NCI-H1417 treated with DMSO at 0.1 percent for 48 hours (cell line): ENCODE measurements at places on chromosomes 3 and 15.

- DNase-seq: no peak
Measured at GRCh38 chr3:149366941-149367840, 10.3 kb downstream of the TM4SF1 start.

- no peak for DNase-seq
Measured at GRCh38 chr3:179068779-179069530, 2.7 kb downstream of the ZMAT3 start.

DNA sequence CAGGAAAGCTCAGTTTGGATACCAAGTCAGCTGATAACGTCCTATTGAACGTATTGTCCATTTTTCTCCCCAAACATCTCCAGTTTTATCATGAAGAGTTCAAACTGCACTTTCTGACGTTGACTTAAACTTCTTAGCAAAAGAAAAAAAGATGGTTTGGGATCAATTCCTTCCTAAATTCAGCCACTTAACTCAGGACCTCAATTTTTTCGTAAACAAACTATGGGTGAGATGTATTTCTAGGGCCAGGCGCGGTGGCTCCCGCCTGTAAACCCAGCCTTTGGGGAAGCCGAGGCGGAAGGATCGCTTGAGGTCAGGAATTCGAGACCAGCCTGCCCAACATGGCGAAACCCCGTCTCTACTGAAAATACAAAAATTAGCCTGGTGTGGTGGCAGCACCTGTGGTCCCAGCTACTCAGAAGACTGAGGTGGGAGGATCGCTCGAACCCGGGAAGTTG, 464 bp upstream of the MRPS25 start:
- DNase-seq: no peak

- DNase-seq: no peak
Measured at GRCh38 chr3:24965706-24966385, 462.2 kb upstream of the RARB start.

DNA sequence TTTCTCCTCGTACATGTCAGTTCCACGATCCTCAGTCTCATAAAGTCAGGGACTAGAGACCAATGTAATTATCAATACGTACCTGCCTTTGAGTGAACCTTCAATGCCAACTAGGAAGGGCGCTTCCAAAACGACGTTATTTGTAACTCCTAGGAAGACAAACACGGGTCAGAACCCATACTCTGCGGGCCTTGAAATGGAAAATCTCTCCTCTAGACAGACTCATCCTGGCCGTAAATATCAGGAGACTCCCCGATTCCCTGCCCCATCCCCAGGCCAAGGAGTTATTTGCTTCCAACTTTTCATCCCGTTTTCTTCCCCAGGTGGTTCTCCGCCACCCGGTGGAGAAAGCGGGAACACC, 578 bp downstream of the OIP5 start:
- no peak for DNase-seq

GRCh38 chr3:97896129-97896528, 74.3 kb downstream of the CRYBG3 start:
- no peak for DNase-seq

GRCh38 chr3:192033246-192033645, 572.3 kb downstream of the PYDC2 start:
- no peak for DNase-seq

GRCh38 chr3:16113704-16114103, 60.8 kb upstream of the GALNT15 start:
- DNase-seq: no peak

DNA sequence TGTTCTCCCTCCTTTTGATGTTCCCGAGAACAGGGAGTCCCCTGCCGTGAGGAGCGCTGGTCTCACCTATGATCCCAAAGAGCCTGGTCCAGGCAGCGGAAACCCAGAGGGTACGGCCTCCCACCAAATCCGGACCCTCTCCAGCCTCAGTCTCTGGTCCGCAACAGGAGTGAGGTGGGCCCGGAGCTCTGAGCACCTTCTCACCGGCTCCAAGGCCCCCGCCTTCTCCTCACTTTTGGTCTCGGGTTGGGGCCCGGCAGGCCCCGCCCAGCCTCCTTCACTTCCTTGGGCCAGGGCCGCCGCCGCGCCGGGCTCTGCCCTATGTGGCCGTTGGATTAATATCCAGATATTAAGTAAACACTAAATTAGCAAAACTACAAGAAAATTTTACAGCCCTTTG, 5.7 kb upstream of the SKOR1 start:
- no peak for DNase-seq

DNA sequence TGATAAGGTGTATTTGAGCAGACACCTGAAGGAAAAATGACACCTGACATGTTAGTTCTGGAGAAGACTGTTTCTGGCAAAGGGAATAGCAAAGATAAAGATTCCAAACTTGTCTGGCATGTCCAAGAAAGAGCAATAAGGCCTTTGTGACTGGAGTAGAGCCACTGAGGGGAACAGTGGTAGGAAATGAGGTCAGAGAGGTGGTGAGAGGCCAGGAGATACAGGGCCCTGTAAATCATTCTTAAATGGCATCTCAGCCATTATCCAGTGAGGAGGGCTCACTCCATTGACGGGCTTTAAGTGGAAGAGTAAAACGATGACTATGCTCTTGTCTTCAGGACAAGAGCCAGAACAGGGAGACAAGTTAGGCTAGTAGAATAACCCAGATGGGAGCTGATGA, 4.5 kb downstream of the SLC49A4 start:
- no peak for DNase-seq

GRCh38 chr3:159882790-159883779, 105.5 kb upstream of the IL12A start:
- peak; percentile 70 for DNase-seq

DNA sequence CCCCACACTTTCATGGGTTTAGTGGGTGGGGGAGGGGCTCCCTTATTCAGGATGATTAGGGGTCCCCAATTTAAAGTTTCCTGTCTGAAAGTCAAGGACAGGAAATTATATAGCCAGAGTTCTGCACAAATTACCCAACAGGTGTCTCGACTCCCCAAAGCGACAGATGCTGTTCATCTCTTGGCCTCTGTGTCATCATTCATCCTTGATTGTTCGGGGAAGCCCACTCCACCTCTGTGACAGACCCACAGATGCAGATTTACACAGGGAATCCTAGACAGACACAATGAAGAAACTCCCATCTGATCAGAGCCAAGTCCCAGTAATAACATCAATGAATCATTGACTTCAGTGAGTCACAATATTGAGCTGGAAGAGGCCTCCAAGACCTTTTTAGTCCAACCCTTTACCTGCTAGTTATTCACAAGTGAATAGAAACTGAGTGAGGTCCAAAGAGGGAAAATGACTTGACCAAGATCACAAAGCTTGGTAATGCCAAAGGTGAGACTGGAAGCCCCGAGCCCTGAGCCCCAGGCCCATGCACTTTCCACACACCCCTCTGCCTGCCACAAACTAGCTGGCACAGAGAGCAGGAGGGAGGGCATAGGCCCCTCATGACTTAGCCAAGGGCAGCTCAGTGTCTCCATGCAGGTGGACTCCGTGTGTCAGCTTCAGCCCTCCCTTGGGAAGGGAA, 7.9 kb upstream of the SRP14 start:
- DNase-seq: no peak

- DNase-seq: no peak
Measured at GRCh38 chr3:46466273-46466672, 1.6 kb upstream of the LTF start.

GRCh38 chr3:55888282-55888885, 401.3 kb upstream of the WNT5A start:
- no peak for DNase-seq

- DNase-seq: no peak
Measured at GRCh38 chr3:115409596-115409995, 213.7 kb upstream of the GAP43 start.

DNA sequence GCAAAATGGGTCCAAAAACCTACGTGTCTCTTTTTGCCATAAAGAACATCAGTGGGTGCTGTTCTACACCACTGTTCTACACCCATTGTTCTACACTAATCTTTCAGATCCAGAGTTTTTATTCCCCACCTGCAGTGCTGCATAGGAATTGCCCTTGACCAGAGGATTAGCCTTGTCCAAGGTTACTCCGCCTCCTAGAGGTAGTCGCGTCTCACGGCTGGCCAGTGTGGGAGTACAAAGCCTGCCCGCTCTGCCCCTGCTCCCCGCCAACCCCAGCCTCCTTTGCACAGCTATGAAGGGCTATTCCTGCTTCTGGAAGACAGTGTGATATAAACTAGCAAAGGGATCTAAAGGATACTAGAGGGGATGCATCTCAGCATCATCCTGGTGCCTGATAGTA, 222.1 kb upstream of the LMCD1 start:
- no peak for DNase-seq

GRCh38 chr3:70360979-70361760, 48.7 kb upstream of the MDFIC2 start:
- no peak for DNase-seq

GRCh38 chr3:16127249-16127648, 47.2 kb upstream of the GALNT15 start:
- no peak for DNase-seq

- DNase-seq: no peak
Measured at GRCh38 chr3:72340476-72341379, 507.5 kb downstream of the SHQ1 start.

DNA sequence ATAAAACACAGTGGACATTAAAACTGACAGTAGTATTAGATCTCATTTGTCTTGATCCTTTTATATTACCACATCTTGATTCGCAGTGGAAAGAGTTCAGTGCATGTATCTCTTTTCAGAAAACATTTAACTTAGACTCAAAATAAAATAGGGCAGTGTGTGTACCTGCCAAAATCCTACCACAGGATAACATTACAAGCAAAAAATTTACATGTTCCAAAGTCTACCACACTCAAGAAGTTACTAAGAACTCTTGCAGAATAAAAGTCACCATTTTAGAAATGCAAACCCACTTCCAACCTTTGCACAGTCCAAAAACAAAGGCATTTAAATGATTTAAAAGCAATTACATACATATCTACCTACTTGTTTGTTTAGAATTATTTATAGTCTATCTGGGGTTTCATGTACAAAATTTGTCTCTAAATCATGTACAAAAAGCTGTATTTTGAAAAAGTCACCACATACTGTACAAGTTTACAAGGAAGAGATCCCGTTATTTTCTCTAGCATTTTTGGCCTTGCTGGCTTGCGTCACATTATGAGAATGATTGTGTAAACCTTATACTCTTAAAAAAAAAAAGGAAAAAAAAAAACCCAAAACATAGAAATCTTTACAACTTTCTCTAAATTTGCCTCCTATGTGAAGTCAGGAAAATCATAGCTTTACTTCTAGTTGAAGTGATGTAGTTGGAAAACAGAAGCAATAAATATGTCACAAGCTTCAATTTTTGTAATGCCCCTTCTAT, 153.8 kb downstream of the ADAM10 start:
- no peak for DNase-seq

DNA sequence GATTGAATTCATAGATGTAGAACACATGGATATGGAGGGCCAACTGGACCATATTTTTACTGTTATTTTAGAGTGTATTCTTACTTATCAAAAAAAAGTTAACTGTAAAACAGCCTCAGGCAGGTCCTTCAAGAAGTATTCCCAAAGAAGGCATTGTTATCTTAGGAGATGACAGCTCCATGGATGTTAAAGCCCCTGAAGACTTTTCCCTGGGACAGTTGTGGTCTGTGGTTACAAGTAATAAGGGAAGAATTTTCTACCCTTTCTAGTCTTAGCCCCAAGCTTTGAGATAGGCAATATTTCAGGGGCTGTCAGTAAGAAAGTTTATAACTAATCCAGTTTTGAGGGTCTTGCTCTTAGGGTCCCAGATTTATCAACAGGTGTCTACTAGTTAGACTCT, 62.5 kb downstream of the LRRC49 start:
- DNase-seq: no peak

DNA sequence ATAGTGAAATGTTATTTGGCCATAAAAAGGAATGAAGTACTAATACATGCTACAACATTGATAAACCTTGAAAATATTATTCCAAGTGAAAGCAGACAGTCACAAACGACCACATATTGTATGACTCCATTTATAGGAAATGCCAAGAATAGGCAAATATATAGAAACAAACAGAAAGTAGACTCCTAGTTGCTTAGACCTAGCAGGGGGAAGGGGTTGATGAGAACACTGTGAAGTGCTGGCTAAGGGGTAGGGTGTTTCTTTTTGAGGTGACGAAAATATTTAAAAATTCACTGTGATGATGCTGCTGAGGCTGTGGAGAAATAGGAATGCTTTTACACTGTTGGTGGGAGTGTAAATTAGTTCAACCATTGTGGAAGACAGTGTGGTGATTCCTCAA, 30.5 kb upstream of the XIRP1 start:
- DNase-seq: no peak

DNA sequence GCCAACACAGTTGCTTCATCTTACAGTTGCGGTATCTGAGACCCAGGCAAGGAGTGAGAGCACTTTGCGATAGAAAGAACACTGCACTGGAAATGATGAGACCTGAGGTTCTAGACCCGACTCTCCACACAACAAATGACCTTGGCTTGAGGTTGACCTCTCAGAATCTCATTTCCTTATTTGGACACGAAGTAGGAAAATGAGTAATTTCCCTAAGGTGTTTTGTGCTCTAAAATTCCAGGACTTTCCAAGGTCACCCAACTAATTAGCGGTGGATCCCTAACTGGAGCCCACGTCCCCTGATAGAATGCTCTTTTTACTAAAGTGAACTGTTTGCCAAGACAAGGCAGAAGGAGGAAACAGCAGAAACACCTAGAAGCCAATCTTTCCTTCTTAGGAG, 26.7 kb upstream of the FBN1 start:
- no peak for DNase-seq

DNA sequence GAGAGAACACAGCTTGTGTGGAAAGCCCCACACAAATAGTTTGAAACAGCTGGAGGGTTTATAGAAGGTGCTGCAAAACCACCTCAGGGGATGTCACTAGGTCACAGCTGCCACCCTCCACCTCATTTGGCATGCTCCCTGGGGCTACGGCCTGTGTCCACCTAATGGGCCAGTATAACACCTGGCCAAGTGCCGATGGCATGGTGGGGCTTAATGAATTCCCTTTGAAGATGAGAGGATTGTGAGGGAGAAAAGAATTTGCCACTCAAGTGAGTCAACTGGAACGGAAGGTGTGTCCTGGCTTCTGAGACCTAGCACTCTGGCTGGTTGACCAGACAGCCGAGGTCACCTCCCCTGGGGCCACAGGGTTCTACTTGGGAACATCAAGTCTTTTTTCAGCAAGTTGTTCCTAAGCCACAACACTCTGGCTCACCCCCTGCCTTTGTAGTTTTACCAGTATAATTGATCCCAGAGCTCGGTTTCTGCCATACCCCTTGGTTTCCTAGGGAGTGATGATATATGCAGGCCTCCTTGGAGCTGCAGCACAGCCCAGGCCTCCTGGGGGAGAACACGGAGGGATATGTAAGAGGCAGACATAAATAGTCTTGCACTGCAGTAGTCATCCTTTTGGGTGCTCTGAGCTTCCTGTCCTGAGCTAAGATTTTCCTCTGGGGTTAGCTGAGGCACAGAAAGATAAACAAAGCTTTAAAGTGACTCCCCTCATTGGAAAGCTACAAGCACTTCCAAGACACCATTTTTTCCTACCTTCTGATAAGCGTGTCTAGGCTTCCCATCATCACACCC, 178.2 kb upstream of the LPP start:
- no peak for DNase-seq
